ENCODE measurements at places on chromosomes 16 and 17.

DNA sequence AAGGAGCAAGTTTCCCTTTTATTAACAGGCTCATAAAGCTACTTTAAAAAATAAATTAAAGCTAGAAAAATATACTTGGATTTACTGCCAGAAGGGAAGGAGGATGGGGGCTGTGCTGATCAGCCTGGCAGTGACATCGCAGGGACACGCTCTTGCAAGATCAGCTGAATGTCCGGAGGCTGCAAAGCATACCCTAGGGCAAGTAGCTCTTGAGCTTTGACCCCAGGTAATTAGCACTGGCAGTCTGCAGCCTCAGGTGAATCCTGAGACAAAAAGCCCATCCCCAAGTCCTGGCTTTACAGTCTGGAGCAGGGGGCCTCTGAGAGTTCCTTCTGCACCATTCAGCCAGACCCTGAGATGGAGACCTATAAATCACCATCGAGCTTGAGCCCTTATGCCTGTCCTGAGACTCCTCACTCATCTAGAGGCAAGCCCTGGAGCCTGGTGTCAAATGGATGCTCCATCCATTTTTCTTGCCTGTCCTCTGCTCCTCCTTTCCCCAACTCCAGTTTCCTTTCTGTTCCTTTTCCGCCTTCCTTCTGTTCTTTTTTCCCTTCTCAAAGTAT is 131.7 kb downstream of the TMEM114 start:
- no peak for DNase-seq

DNA sequence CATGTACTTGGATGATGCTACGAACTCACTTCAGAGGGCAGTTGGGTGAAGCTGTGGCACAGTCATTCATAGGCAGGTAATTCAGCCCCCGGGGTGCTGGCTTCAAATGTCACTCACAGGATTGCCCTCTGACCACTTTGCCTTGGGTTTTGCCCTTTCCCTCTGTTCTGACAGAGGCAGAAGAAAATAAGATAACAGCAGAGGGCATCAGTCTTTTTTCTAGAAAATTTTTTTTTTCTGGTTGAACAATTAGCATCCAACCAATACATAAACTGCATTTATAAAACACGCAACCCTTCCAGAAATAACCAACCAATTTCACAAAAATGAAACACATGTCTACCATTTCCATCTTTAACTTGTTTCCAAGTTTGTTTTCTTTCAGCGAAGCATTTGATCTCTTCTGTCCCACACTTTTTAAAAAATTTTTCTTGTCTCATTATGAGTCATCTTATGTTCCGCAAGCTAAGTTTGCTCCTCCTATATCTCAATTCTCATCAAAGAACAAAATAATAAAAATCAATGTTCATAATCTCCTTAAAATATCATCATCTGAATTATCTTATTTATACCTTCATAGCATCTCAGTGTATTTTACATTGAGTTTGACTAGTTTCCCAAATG is 15.6 kb downstream of the NACA2 start:
- no peak for DNase-seq

GRCh38 chr16:83849421-83849820 is 41.6 kb downstream of the HSBP1 start:
- DNase-seq, result no peak

- peak; percentile 9 for DNase-seq
Observed at GRCh38 chr16:47873434-47873833, 282.4 kb downstream of the ABCC12 start.

- DNase-seq, result no peak
Observed at GRCh38 chr17:65918500-65918899, 273.4 kb downstream of the CEP112 start.

DNA sequence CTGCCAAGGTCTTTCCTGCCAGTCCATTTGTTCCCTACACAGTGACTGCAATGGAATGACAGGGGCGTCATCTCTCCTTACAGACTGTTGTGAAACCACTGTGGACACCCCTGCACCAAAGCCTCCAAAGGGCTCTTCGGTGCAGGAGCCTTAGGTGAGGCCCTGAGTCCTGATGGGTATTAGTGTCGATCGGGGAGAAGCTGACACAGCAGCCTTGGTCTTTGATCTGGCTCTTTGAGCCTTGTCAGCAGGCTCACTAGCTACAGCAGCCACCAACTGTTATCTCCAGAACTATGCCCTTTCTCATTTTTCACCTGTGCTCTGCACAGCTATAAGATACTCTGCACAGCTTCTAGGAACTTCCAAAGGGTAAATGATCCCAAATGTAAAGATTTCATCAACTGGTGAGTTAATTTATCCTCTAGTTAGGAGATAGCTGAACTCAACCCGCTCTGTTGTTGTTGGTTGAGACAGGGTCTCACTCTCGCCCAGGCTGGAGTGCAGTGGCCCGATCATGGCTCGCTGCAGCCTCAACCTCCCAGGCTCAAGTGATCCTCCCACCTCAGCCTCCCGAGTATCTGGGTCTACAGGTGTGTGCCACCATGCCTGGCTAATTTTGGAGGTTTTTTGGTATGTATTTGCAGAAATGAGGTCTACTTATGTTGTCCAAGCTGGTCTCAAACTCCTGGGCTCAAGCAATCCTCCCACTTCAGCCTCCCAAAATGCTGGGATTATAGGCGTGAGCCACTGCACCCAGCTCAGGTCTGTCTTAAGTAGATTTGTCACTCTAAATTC is 19.7 kb downstream of the G6PC1 start:
- no peak for DNase-seq

DNA sequence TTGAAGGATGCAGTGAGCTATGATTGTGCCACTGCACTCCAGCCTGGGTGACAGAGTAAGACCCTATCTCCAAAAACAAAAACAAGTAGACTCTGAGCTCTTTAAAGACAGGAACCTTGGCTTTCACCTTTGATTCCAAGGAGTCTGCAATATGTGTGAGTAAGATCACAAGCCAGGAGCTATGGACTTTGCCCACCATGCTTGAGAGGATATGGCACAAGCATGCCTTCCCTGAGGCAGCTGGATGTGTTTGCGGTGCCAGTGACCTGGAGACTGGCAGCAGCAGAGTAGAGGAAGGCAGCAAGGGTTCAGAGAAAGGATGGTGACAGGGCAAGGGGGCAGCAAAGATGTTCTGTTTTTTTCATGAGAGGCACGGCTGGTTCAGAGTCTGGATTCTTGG is 14.5 kb upstream of the PRKCA start:
- DNase-seq, result no peak

DNA sequence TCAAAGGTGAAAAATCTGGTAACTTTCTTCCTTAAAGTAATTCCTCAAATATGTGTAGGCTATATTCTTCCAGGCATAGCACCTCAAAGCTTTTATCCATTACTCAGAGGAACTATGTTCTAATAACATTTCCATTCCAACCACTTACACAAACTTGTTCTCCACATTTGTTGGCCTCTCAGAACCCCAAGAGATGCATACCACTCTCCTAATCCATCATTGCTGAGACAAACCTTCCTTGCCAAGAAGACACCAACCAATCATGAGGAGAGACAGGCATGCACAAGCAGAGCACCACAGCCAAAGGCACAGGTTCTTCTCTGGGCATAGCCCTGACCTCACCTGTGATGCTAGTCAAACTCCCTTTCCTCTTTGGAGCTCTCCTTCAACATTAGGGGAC is 20.9 kb downstream of the CDH11 start:
- no peak for DNase-seq

- DNase-seq, result no peak
Observed at GRCh38 chr17:72008236-72008876, 112.5 kb upstream of the SOX9 start.

DNA sequence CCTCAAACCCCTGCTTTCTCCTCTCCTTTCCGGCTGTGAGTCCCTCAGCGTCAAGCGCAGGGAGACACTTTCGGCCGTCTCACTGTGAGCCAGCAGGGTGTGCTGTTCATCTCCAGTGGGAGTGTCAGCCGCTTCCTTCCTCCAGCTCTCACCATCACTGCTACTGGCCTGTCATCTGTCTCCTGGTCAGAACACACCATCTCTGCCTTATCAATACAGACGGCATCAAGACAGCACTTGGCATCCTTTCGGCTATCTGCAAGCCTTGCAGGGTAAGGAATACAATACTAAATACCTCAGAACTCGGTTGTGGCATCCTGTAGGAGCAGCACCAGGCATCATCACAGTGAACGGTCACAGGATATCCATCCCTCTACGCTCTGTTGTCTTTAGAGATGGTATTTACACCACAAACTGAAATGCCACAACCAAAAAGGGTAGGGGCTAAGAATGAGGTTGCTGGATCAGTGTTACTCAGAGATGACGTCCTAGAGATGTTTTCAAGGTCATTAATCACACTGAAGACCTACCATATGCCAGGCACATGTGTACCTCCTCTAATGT is 20.7 kb upstream of the CMTM4 start:
- DNase-seq, result peak; percentile 18

DNA sequence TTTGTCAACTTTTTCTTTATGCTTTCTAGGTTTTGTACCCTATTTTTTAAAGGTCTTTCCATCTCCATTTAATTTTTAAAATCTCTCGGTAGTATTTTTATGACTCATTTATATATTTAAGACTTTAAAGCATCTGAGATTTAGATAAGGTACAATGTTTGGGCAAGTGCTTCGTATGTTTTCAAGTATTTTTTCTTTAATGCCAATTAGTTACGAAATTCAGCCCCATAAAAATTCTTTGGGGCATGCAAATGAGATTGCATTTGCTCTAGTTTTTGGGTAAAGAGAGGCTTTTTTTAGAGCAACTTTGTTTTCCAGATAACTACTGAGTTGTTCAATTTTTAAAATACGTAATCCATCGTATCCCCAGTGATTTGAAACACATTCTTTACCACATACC is 65.3 kb upstream of the CRHR1 start:
- DNase-seq, result no peak

GRCh38 chr16:1378804-1379303 is 27.1 kb downstream of the GNPTG start:
- DNase-seq, result peak; percentile 71

- DNase-seq, result peak; percentile 19
Observed at GRCh38 chr17:74592087-74592990, at the start of gene CD300LD. Gene CD300LD (minus strand): TSS chr17:74592283. CDS start chr17:74592202, 81 bp downstream.

DNA sequence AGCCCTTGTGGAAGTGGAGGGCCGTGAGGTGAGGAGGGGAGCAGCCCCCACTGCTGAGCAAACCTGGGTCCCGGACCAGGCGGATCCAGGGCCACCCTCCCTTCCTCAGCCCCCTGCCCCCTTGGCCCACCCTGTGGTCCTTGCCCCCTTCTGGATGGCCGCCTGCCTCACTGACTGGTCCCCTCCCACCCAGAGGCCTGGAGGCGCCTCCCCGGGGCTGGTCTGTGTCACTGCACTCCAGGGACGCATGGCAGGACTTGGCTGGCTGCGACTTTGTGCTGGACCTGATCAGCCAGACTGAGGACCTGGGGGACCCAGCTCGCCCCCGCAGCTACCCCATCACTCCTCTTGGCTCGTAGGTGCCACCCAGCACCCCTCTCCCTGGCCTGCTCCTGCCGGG is 19.2 kb upstream of the SMIM5 start:
- no peak for DNase-seq

DNA sequence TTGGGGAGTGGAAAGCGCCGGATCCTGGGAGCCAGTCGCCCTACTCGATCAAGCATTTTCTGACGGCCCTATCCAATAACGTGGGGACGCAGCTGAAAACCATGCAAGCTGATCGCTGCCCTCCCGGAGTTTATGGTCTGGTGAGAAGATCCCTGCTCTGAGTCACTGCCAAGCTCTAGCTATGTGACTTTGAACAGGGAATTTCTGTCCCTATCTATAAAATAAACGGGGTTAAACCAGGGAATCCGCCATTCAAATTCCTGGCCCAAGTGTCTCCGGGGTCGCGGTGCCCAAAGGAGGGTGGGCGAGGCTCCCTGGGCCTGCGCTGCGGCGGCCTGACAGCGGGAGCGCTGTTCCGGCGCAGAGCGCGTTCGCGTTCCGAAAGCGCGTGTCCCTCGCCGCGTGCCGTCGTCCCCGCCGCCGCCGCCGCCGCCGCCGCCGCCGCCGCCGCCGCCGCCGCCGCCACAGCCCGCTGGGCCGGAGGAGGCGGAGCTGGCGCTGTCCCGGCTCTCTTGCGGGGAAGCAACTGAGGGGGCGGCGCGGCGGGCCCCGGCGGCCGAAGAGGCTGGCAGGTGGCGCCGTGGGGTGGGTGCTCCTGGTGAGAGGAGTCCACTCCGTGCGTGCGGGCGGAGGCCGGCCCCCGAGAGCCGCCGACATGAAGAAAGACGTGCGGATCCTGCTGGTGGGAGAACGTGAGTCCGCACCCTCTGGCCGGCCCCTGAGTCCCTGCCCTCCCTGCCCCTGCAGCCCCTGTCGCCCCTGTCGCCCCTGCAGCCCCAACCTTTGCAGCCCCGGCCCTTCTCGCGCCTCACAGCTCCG is at the start of gene RHOT1:
RHOT1 (plus strand) TSS at position 465 of the 819 bp plus-strand sequence; CDS start at position 656, 191 bp downstream.
- DNase-seq, result peak; percentile 85

DNA sequence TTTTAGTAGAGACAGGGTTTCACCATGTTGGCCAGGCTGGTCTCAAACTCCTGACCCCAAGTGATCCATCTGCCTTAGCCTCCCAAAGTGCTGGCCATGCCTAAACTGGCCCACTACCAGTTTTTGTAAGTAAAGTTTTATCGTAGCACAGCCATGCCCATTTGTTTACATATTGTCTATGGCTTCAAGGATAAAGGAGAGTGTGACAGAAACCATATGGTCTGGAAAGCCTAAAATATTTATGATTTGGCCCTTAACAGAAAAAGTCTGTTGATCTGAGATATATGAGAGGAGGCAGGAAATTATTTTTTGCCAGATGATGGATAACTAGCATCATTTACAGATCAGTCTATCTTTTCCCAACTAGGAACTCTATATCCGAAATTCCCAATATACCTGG is 4.5 kb downstream of the AKAP10 start:
- DNase-seq, result no peak

DNA sequence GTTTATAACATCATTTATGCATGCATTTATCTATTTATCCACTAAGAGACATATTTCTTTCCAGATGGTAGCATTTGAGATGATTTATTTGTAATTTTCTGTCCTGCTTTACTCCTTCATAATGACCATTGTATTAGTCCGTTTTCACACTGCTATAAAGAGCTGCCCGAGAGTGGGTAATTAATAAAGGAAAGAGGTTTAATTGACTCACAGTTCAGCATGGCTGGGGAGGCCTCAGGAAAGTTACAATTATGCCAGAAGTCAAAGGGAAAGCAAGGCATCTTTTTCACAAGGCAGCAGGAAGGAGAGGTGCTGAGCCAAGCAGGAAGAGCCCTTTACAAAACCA is 28.6 kb downstream of the TRIM25 start:
- DNase-seq, result no peak

GRCh38 chr17:37796076-37796475 is 51.2 kb upstream of the HNF1B start:
- no peak for DNase-seq

DNA sequence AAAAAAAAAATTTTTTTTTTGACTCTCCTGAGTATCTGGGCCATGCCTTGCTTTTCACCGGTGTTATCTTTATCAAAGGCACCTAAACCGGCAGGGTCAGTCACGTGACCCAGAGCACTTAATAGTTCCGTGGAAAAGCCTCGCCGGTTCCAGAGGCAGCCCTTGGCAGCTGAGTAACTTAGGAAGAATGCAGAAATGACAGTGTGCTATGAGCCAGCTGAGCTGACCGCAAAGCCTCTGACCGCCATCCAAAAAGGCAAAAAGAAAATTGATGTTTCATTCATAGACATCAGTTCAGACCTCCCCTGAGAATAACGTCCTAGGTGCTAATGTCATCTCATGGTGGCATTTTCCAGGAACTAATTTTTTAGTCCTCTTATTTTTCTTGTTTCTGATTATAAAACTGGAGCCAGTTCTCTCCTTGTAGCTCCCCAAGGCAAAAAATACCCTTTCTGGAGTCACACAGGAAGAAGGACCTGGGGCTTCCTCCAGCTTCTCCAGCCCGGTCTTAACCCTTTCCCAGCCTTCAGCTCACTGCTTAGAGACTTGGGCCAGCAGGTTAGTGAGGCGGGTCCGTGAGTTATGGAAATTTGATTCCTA is 122.6 kb downstream of the SOCS1 start:
- DNase-seq, result no peak

Measured in GM12865 (cell line).